Kidney glomerular epithelial cell (primary cell): ENCODE measurements at places on chromosomes 5 and 9.

GRCh38 chr5:157574456-157575380 is 857 bp downstream of the ADAM19 start:
- DNase-seq: peak; percentile 14

GRCh38 chr5:56501781-56502557 is 268.8 kb upstream of the ANKRD55 start:
- peak; percentile 77 for DNase-seq

DNA sequence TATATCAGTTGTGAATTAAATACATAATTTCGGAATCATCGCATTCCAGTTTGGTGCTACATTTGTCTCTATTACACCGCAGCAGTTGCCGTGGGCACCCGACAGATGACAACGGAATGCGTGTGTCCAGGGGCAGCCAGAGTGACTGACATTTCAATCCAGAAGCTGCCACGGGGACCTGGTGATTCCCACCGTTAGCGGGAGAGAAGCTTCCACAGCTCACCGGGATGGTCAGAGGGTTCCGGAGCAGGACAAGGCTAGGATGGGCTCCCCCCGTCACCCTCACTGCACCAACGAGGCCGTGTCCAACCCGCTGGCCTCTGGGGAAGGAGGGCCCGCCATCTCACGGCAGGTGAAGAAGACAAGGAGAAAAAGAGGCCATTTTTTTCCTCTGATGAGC is 86.8 kb downstream of the GTF3C4 start:
- DNase-seq: no peak

GRCh38 chr5:176796970-176797369 is 13.4 kb upstream of the UNC5A start:
- no peak for DNase-seq

- DNase-seq: no peak
Measured at GRCh38 chr5:57843059-57843367, 360.4 kb upstream of the ACTBL2 start.

- no peak for DNase-seq
Measured at GRCh38 chr5:40914835-40915234, 5.5 kb downstream of the C7 start.

GRCh38 chr5:98104454-98105188 is 668.8 kb upstream of the RGMB start:
- no peak for DNase-seq

DNA sequence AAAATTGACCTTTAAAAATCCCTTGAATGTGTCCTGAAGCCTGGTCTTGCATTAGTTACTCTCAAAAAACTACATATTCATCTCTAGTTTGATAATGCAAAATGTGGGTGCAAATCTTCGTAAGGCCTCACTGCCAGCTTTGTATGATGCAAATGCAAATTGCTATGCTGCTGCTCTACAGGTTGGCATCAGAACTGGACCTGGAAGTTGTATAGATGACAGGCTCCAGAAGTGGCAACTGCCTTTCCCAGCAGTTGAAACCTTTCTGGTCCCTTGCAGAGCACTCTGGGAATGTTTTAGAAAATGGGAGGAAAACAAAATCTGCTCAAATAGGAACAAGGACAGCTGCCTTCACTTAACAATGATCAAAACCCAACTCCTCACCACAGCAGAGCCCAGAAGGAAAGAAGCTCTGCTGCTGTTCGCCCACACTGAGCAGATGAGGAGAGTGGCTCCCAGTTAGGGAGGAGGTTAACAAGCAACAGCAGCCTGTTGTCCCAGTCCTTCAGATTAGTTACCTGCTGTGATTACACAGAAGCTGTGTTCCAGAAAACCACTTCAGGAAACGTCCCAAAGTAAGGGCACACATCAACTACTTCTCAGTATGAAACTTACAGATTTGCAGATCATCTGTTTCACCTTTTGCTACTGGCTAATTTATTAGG is 93.5 kb downstream of the PLPP1 start:
- no peak for DNase-seq

- no peak for DNase-seq
Measured at GRCh38 chr9:127489471-127490115, 38.3 kb downstream of the LRSAM1 start.

GRCh38 chr9:1421436-1421835 is 371.3 kb downstream of the DMRT2 start:
- no peak for DNase-seq

DNA sequence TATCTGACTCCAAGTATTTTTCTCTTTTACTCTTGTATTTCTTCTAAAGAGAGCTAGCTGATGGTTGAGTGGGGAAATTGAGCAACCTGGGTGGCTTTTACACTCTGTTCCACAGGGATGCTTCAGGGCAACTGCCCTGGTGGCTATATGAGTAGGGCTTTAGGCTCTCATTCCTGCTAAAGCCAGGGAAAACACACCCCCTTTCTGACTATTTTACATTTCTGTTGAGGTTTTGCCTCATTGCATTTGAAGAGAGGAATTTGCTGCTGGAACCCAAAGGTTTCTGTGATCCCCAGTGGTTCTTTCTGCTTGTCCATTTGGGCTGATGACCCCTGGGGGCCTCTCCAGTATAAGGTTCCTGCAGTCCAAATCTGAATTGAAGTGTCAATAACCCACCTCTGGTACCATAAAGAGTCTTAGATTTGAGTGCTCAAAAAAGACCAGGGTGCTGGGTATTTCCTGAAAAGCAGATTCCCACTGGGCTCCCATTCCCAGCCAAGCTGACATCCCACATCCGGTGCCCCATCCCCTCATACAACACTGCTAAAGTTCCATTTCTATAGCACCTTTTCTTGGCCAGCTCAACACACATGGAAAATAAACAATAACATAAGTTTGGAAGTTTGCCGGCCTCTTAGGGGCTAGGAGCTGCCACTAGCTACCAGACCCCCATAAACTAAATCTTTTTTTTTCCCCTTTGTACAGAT is 59.5 kb downstream of the PAPPA start:
- peak; percentile 7 for DNase-seq

- peak; percentile 68 for DNase-seq
Measured at GRCh38 chr9:103397868-103398600, 402.9 kb downstream of the CYLC2 start.

DNA sequence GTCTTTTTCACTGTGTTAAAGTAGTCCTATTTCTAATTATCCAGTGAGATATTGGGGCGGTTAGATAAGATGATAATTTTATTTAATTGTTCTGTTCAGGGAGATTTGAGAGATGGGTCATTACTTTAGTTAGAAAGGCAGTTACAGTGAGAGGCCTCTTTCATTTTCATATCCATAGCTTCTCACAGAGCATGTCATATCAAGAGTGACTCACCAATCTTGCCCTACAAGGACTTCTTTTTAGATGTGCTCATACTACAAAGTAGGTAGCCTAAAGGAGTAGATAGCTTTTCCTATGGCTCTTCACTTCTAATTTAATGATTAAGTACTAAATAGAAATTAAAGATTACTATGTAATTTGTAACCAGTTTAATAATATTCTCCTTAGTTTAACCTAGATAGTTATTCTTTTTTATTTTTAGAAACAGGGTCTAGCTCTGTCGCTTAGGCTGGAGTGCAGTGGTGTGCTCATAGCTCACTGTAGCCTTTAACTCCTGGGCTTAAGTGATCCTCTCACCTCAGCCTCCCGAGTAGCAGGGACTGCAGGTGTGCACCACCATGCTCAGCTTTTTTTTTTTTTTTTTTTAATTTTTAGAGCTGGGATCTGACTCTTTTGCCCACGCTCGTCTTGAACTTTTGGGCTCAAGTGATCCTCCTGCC is 71.0 kb downstream of the FER start:
- peak; percentile 29 for DNase-seq
